ENCODE measurements at places on chromosomes 6 and 20.

- no peak for DNase-seq
Observed at GRCh38 chr20:17645546-17646208, 36.4 kb downstream of the RRBP1 start.

GRCh38 chr20:63009988-63010769 lies 3.4 kb upstream of the BHLHE23 start:
- DNase-seq, result no peak

DNA sequence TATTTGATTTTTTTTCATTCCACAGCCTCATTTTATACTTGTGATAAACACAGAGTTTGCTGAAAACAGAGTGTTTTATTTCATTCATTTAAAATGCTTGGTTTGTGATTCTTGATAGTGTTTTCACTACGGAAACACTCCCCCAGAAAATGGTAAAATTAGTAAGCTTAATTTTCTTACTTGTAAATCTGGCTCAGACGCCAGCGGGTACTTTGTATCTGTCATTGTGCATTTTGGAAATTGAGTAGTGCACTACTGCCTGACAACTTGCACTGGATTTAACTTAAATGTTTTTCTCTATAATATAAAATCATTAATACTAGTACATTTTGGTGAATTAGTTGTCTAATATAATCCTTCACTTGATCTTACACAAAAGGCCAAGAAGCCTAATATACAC lies 37.0 kb upstream of the HINT3 start:
- DNase-seq, result no peak

DNA sequence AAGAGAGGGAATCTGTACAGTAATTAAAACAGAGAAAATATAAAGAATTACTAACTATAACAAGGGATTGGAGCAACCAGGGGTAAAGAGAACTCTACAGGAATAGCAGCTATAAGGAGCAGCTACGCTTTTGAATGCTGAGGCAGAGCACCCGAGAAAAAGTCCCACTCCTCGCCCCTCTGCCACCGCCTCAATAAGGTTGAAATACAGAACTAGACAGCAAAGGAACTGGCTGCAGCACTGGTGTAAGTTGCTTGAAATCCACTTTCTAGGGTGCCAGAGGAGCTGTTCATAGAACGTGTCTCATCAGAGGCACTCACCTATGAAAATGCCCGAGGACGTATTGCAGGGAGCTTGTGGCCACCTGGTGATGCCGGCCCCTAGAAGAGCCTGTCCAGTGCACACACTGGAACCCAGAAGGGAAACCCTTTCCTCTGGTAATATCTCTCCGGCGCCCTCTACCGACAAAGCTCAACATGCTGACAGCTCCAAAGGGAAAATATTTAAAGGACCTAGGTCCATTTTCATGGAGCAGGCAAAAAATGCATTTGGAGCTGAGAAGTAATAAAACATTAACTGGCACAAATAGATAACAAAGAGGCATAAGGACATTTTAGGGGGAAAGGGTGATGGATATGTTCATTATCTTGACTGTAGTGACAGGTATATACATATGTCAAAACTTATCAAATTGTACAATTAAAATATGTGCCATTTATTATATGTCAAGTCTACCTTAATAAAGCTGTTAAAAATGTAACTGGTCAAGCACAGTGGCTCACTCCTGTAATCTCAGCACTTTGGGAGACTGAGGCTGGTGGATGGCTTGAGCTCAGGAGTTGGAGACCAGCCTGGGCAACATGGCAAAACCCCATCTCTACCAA lies 137.4 kb upstream of the HDAC2 start:
- DNase-seq, result no peak

GRCh38 chr6:46949632-46950280 lies 28.0 kb upstream of the ADGRF5 start:
- no peak for DNase-seq

DNA sequence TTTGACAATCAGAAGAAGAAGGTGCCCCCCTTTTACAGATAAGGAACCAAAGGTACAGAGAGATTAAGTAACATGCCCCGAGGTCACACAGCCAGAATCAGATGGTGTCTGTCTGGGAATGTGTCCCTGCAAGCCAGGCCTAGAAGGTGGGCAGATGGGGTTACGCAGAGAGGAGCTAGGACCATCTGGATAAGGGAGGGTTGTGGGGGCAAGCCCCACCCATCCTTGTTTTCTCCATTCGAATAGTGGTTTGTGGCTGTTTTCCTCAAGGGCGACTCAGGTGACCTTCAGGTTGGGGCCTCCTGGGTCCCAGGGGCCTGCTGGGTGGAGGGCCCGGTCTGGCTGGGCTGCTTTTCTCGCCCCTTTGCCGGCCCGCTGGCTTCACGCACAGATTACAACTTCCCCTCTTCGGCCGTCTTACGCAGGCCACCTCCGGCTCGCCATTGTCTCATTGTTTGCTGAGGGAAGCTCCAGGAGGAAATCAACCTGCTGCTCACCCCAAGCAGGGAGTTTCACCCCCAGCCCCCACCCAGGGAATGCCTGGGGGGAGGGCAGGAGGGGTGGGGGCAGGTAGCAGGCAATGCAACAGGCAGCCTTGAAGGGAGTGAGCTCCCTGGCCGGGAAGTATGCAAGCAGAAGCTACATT lies 30.8 kb upstream of the CSNK2A1 start:
- DNase-seq, result no peak

DNA sequence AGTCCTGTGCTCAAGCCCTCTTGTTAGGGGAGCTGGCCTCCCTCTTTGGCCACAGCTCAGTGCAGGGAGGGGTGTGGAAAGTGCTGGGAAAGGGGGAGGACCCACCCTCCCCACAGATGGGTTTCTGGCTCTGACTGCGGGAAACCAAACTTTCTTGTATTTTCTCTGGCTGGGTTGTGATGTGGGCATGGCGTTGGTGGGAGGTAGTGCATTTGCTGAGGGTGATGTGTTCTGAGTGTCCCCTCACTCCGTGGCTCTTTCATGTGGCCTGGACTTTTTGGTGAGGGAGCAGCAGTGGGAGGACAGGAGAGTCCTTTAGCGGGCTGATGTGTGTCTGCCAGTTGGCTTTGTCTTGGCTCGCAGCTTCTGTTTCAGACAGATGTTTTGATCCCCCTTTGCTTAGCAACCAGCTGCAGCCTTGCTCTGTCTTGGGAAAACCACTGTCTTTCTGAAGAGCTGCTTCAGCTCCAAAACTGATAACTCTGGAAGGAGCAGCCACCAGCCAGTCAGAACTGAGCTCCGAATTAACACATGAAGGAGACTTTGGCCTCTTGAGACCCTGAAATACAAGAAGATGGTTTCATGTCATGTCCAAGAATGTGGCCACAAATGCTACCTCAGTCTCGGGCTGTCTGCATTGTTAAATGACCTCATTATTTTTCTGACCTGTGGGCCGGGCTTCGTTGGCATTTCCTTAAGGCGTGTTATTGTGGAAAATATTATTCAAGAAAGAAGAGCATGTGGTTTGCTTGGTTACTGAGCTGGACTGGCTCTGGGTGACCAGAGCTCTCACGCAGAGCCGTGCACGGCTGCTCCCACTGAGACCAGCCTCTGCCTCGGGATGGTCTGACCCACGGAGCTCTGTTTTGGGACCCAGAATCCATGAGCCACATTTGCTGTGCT lies 21.5 kb downstream of the SYNJ2 start:
- DNase-seq, result no peak

DNA sequence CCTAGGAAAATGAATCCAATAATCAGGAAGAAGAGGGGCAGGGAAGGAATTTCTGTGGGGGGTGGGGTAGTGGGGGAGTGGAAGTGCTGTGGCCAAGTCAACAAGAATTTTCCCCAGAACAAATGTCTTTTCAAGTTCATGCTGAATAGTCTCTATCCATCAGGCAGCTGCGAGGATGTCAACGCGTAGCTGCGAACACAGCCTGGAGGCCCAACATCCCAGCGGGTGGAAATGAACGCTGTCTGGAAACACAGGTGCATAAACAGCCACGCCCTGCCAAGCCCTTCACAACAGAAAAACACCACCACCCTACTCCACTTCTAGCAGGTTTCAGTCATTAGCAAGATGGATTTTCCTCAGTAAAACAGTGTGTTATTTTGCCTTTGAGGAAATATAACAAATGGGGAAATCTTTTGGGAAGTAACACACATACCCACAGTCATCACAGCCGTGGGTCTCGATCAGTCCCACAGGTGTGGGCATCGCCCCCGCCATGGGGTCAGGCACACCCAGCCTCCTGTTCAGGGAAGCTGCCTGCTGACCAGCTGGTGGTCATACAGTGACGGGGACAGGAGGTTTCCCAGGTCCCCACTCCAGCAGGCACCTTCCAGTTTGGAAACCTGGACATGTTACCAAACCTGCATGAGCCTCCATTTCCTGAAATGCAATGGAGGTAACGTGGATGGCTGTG lies 112.1 kb upstream of the THBS2 start:
- DNase-seq, result no peak

DNA sequence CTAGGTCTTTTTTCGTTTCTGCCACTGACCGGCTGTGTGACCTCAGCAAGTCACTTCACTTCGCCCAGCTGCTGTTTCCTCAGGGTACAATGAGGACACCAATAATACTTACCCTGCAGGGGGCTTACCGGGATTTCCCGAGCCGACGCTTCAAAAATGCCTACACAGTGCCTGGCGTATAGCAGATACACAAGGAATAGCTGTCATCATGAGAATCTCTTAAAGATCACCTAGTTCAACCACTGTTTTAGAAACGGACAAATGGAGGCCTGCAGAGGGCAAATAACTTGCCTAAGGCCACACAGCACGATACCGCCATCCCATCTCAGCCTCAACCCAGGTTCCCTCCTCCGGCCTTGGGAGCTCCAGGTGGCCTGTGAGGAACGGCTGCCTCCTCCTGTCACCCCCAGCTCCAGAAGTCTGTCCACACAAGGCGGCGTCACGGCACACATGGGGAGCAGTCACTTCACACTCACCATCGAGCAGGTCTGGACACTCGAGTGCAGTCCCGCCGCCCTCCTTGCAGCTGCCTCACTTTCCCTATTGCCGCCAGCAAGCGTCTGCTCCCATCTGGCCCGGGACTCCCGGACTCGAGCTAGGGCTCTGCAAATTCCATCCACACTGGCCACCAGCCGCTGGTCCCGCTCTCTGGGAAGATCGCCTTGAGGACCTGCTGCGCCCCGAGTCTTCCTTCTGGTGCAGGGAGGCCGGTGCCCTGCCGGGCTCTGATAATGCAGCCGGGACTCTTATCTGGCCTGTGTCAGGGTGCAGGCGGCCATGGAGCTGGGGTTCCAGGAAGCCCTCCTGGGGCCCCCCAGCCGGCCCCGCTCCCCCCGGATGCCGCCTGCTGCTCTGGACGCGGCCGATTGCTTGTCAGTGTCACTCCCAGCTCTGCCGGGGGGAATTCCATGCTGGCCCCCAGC lies at the start of gene RIPOR3:
TSS of gene RIPOR3 (minus strand) at position 893 of the 923 bp plus-strand sequence. CDS start at position 479, 414 bp downstream.
- DNase-seq, result no peak

GRCh38 chr6:53179961-53180651 lies 31.5 kb upstream of the GCM1 start:
- peak; percentile 94 for DNase-seq

GRCh38 chr6:2526766-2527165 lies 224.0 kb downstream of the MYLK4 start:
- no peak for DNase-seq

- peak; percentile 34 for DNase-seq
Observed at GRCh38 chr20:62861726-62862336, at the start of gene TCFL5. Gene TCFL5 (minus strand): TSS chr20:62861822. CDS start chr20:62861670, 152 bp downstream.

DNA sequence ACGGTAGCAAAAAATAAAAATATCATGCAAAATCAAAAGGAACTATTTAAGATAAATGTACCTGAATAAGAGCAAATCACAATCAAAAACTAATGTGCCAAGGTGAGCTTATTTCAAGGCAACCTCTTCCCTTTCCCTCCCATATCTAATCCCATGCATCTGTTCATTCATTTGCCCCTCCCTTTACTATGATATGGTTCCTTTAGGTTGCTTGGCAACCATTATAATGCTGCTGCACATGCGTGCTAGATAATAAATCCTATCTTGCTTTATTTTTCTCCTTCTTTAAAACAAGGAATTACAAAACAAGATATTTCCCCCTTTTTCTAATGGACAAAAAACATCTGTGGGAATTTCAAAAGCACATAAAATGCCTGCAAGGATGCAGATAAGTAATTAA lies 318.2 kb upstream of the POU3F2 start:
- DNase-seq, result no peak

- DNase-seq, result peak; percentile 22
Observed at GRCh38 chr20:40286975-40287531, 402.0 kb downstream of the MAFB start.

GRCh38 chr6:146968041-146968760 lies 236.0 kb upstream of the STXBP5 start:
- peak; percentile 47 for DNase-seq

- DNase-seq, result no peak
Observed at GRCh38 chr6:14656078-14656521, 538.5 kb downstream of the CD83 start.

DNA sequence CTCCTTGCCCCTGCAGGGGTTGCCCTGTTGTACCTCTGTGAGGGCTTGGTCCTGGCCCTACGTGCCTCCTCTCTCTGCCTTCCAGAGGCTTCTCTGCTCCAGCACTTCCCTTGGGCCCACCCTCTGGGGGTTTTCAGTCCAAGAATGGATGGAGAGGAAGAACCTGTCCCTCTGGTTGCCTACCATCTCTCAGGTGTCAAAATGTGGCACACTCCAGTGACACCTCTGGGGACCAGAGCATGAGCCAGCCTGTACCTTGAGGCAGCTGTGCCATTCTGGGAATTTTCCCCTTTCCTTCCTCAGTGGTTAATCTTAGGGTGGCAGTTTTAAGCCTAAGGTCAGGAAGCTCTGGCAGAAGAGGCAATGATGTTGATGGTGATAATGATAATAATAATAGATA lies 115.2 kb upstream of the ARMC2 start:
- DNase-seq, result no peak

GRCh38 chr6:117463762-117464665 lies 18.5 kb upstream of the DCBLD1 start:
- no peak for DNase-seq

DNA sequence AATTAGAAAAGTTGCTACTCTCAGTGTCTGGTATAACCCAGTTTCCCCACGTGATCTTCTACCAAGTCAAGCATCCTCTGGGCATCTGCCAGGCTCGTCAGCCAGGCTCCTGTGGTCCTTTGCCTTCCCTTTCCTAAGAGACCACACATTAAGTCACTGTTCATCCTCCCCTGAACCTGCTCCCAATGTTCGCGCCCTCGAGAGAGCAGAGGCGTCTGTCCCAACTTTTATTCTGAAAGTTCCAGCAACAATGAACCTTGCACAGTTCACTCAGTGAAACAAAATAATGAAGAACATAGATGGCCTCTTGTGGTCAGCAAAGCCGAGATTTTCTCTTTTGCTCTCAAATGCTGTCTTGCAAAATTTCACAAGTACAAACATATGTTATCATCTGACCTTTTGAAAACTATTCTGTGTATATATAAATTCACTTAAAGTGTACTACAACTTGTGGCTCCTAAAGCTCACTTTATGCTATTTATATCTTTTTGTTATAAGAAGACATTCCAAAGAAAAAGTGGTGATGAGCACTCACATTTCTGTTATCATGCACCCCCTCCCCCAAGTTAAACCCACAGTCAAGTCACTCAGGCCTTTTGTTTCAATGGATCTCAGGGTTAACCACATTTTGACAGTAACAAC lies 39.2 kb upstream of the NHSL1 start:
- DNase-seq, result no peak

GRCh38 chr6:137094411-137095008 lies 49.7 kb upstream of the IL20RA start:
- peak; percentile 48 for DNase-seq

- DNase-seq, result no peak
Observed at GRCh38 chr6:6604566-6604965, 16.0 kb downstream of the LY86 start.

GRCh38 chr6:107646176-107646575 lies 156.3 kb downstream of the SOBP start:
- no peak for DNase-seq

GRCh38 chr20:259981-260380 lies 2.5 kb downstream of the DEFB132 start:
- DNase-seq, result no peak

Data from brain pericyte (primary cell).